ENCODE measurements at places on chromosomes 3 and 15.

DNA sequence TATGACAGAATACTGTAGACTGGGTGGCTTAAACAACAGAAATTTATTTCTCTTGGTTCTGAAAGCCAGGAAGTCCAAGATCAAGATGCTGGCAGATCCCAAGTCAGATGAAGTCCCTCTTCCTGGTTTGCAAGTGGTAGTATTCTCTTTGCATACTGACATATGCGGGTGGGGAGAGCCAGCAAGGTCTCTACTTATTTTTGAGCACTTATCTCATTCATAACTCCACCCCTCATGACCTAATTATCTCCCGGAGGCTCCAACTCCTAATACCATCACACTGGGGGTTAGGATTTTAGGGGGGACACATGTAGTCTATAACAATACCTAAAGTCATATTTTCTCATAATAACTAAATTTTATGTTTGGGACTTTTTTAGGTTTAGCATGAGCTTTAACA is 65.3 kb downstream of the BLM start:
- DNase-seq, result no peak

- no peak for DNase-seq
Measured at GRCh38 chr3:120275618-120276017, 9.4 kb downstream of the GPR156 start.

GRCh38 chr3:181189556-181189955 is 200.0 kb upstream of the DNAJC19 start:
- DNase-seq, result no peak

GRCh38 chr3:100081986-100082692 is 32.2 kb downstream of the FILIP1L start:
- DNase-seq, result no peak

DNA sequence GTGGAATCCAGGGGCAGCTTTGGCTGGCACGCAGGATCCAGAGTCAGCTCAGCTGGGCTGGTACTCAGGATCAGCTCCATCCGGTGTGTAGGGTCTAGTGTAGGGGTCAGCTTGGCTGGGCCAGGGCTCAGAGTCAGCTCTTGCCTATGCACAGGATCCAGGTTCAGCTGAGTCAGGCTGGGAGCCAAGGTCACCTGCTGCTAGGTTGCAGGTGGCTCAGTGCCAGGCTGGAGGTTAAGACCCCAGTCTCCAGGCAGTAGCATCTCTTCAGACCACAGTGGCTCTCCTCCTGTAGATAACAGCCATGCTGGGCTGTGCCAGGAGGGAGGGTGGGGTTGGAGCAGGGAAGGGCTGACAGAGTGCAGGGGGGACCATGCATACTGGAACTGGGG is 1.8 kb downstream of the HYAL3 start:
- DNase-seq, result no peak

GRCh38 chr3:121995161-121996137 is 26.6 kb downstream of the ILDR1 start:
- DNase-seq, result no peak

DNA sequence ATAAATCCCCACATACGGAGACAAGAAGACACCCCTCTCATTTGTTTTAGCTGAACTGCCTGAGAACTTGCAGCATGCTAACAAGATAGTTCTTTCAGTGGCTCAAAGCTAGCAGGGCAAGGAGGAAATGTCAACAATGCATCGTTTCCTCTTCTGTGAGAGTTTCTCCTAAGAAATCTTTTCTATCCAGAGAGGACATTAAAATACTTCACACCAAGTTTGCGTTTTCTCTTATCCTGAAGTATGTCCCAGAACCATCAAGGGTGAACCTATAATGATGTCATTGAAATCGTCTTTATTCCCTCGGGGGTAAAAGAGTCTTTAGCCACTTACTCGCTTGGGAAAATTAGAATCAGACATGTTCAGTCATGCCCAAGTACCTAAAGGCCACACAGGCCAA is 541.7 kb upstream of the MDFIC2 start:
- DNase-seq, result no peak

Data from stimulated activated CD8-positive, alpha-beta memory T cell treated with anti-CD3 and anti-CD28 coated beads, Interleukin-4, amount 100 ng/mL, for 24 hours (primary cell).